Stimulated activated CD4-positive, alpha-beta T cell treated with anti-CD3 and anti-CD28 coated beads, Interleukin-1b, Interleukin-23, amount 100 ng/mL, for 1 hour (primary cell): ENCODE measurements at places on chromosomes 11 and 22.

DNA sequence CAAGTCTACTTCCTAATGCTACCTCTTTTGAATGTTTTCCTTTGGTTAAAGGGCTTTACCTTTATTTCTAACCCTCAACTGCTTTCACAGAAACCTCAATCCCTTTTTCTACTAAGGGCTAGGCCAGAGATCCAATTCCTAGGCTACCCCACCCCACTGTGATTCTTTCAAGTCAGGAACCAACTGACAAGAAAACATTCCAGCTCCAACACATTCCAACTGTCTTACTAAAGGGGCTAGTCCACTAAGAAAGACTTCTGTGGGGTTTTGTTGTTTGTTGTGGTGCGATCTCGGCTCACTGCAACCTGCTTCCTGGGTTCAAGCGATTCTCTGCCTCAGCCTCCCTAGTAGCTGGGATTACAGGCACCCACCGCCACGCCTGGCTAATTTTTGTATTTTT lies 151.3 kb downstream of the APOL5 start:
- DNase-seq = no peak

DNA sequence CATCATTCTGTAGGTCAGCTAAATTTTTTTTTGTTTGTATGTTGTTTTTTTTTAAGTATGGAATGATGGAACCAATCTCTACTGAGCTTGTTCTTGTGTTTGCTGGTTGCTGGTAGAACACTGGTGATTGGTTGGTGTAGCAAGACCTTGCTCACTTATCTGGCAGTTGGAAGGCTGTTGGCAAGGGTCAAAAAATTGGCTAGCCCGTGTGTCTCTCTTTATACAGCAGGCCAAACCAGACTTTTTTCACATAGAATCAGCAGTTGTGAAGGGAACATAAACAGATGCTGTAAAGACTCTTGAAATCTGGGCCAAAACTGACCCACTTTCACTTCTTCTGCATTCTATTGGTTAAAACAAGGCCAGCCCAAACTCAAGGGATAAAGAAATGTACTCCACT lies 2026.5 kb downstream of the LRRC4C start:
- DNase-seq = no peak

GRCh38 chr11:65569164-65569972 lies 909 bp upstream of the ZNRD2 start:
- DNase-seq = no peak

- DNase-seq = no peak
These were observed 16.7 kb upstream of the TXNRD2 start for GRCh38 chr22:19958083-19959042.

- no peak for DNase-seq
These were observed 80.6 kb upstream of the TIMP3 start for GRCh38 chr22:32720924-32721323.

- DNase-seq = no peak
These were observed 4.6 kb downstream of the NLRP6 start for GRCh38 chr11:282630-283360.

GRCh38 chr11:75346912-75347647 lies 4.4 kb downstream of the ARRB1 start:
- DNase-seq = no peak
